ENCODE measurements at places on chromosomes 6 and 20.

- H3K27me3 ChIP-seq, result no peaks in the 10 kb centered on the region
- H3K4me1 ChIP-seq, result peaks cover 9% of the 10 kb centered on the region
- no peak for DNase-seq
- H3K27ac ChIP-seq, result no peak overlapping the region
These were observed 44.5 kb upstream of the RPS6KA2 start for GRCh38 chr6:166671434-166672081.

DNA sequence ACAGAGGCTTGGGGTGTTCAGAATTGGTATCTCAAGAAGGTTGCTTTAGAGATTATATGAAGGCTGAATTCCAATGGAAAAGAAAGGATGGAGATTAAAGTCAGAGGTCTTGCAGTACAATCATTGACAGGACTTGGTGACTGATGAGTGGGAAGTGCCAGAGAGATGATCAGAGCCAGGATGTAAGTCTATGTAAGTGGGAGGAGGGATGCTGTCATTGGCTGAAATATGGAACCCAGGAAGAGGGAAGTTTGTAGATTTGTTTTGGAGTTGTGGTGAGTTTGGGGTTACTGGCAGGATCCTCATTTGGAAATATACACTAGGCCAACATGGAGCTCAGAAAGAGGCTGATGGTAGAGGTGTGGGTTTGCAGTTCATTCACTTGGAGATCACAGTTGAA is 23.8 kb upstream of the TNFAIP3 start:
- no peak overlapping the region for H3K4me3 ChIP-seq
- no peak overlapping the region for H3K27ac ChIP-seq
- H3K4me1 ChIP-seq, result no peaks in the 10 kb centered on the region
- no peak for DNase-seq
- H3K36me3 ChIP-seq, result no peaks in the 10 kb centered on the region

- peak overlapping the region; percentile 65 for H3K4me3 ChIP-seq
- H3K36me3 ChIP-seq, result no peaks in the 10 kb centered on the region
- peak overlapping the region; percentile 84 for H3K27ac ChIP-seq
- peaks cover 17% of the 10 kb centered on the region for H3K4me1 ChIP-seq
- peak; percentile 77 for DNase-seq
These were observed 37.8 kb downstream of the RAB44 start for GRCh38 chr6:36735110-36736071.

- no peaks in the 10 kb centered on the region for H3K27me3 ChIP-seq
- no peak overlapping the region for H3K4me3 ChIP-seq
- H3K27ac ChIP-seq, result no peak overlapping the region
- DNase-seq, result no peak
- H3K4me1 ChIP-seq, result no peaks in the 10 kb centered on the region
- H3K36me3 ChIP-seq, result no peaks in the 10 kb centered on the region
These were observed 41.6 kb downstream of the ANKEF1 start for GRCh38 chr20:10076126-10077080.

DNA sequence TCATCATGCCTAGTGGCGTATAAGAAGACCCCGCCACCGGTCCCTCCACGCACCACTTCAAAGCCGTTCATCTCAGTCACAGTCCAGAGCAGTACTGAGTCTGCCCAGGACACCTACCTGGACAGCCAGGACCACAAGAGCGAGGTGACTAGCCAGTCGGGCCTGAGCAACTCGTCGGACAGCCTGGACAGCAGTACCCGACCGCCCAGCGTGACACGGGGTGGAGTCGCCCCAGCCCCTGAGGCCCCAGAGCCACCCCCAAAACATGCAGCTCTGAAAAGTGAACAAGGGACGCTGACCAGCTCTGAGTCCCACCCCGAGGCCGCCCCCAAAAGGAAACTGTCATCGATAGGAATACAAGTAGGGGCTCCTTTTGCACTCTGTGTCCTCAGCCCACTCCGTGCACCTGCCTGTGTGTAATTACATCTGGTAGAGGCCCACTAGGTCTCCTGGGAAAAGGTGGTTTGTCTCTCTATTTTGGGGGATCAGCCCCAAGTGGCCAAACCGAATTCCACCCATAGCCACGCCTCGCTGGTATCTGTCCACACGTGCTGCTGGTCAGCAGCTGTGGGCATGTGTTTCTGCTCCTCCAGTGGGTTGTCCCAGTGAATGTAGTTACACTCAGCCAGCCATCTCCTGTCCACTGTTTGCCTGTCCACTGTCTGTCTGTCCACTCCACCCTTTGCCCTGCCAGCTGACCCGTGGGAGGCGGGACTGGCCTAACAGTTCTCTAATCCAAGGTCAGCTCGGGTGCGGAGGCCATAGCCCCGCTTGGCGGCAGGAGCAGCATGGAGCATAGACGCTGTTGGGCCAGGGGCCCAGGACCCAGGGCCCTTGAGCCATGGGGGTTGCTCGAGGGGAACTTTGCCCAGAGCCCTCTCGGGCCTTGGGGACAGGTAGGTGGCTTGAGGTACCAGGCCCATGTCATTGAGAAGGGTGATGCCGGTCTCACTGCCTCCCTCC is 44.3 kb upstream of the MYL9 start:
- peaks cover 46% of the 10 kb centered on the region for H3K36me3 ChIP-seq
- H3K4me3 ChIP-seq, result no peak overlapping the region
- DNase-seq, result no peak

GRCh38 chr6:129608886-129609537 is 101.0 kb downstream of the ARHGAP18 start:
- H3K27me3 ChIP-seq, result no peaks in the 10 kb centered on the region
- H3K27ac ChIP-seq, result no peak overlapping the region
- DNase-seq, result no peak
- no peaks in the 10 kb centered on the region for H3K4me1 ChIP-seq
- H3K4me3 ChIP-seq, result no peak overlapping the region

DNA sequence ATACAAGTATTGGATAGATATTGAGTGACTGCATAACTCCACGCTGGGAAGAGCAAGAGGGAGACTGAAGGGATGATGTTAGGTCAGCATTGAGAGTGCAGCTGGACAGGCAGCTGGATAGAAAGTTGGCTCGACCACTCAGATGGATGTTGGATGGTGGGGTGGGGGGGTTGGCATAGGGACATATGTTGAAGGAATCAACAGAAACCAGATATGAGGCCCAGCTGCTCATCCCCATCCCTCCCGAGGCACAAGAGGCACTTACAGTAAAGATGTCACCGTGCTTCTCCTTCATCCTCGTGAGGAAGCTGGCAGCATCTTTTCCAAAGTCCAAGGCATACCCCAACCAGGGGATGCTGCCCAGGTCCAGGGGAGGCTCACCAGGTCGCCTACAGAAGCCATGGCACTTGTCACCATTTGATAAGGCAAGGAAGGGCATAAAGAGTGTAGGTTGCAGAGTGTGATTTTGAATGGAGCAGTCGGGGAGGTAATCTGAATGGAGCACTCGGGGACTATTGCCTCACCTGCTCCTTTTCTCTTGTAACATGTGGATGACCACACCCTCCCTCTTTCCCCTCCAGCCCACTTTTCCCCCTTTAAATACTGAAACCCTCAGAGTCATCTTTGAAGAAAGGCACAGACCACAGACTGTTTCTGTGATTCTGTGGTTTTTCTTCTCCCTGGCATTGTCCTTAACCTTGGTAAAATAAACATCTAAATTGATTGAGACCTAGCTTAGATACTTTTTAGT is 18.0 kb downstream of the PTGIS start:
- peaks cover 34% of the 10 kb centered on the region for H3K4me1 ChIP-seq
- DNase-seq, result no peak
- H3K4me3 ChIP-seq, result no peak overlapping the region
- H3K27ac ChIP-seq, result peak overlapping the region; percentile 77
- H3K36me3 ChIP-seq, result peaks cover 53% of the 10 kb centered on the region
- H3K27me3 ChIP-seq, result no peaks in the 10 kb centered on the region

DNA sequence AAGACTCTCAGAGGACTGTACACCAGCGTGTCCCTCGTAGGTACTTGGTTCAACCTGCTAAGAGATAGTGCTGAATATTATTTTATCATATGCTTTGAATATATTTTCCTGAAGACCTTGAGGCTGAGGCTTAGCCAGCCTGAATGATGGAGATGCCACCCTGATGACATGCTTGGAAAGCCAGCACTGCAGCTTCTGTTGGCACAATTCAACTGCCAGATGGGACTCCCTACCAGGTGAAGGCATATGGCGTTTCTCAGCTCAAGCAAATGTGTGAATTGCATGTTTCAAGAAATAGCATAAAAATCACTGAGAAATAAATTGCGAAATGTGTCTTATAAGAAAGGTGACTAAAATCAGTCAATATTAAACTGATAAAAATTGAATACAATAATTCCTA is 228.1 kb upstream of the CST7 start:
- H3K36me3 ChIP-seq, result no peaks in the 10 kb centered on the region
- H3K27ac ChIP-seq, result no peak overlapping the region

DNA sequence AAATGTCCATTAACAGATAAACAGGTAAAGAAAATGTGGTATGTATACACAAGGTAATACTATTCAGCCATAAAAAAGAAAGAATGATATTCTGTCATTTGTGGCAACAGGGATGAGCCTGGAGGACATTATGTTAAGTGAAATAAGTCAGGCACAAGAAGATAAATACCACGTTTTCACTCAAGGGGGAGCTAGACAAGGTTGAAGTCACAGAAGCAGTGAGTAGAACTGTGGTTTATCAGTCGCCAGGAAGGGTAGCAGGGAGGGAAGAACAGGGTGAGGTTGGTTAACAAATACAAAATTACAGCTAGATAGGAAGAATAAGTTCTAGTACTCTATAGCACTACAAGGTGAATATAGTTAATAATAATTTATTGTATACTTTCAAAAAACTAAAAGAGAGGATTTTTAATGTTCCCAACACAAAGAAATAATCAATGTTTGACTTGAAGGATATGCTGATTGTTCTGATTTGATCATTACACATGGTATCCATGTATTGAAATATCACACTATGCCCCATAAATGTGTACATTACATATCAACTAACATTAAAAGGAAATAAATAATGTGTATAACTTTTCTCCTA is 21.1 kb downstream of the RTN4IP1 start:
- H3K27ac ChIP-seq, result no peak overlapping the region
- no peaks in the 10 kb centered on the region for H3K4me1 ChIP-seq
- H3K4me3 ChIP-seq, result no peak overlapping the region
- H3K36me3 ChIP-seq, result no peaks in the 10 kb centered on the region
- no peaks in the 10 kb centered on the region for H3K27me3 ChIP-seq

DNA sequence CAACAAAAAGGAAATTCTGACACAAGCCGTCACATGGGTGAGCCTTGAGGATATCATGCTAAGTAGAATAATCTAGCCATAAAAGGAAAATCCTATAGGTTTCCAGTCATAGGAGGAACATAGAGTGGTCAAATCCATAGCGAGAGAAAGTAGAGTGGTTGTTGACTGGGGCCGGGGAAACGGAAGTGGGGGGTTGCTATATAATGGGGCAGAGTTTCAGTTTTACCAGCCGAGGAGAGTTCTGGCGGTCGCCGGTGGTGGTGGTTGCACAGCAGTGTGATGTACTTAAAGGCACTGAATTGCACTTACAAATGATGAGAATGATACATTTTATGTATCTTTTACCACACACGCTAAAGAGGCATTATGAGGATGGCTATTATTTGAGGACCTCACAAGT is 4.9 kb downstream of the GPR31 start:
- DNase-seq, result no peak
- H3K4me3 ChIP-seq, result peak overlapping the region; percentile 34
- H3K27me3 ChIP-seq, result no peaks in the 10 kb centered on the region
- H3K27ac ChIP-seq, result no peak overlapping the region

- H3K36me3 ChIP-seq, result no peaks in the 10 kb centered on the region
- H3K4me1 ChIP-seq, result no peaks in the 10 kb centered on the region
- H3K27ac ChIP-seq, result no peak overlapping the region
- no peaks in the 10 kb centered on the region for H3K27me3 ChIP-seq
- no peak for DNase-seq
- H3K4me3 ChIP-seq, result no peak overlapping the region
These were observed 19.1 kb upstream of the SPTLC3 start for GRCh38 chr20:12989586-12990115.

DNA sequence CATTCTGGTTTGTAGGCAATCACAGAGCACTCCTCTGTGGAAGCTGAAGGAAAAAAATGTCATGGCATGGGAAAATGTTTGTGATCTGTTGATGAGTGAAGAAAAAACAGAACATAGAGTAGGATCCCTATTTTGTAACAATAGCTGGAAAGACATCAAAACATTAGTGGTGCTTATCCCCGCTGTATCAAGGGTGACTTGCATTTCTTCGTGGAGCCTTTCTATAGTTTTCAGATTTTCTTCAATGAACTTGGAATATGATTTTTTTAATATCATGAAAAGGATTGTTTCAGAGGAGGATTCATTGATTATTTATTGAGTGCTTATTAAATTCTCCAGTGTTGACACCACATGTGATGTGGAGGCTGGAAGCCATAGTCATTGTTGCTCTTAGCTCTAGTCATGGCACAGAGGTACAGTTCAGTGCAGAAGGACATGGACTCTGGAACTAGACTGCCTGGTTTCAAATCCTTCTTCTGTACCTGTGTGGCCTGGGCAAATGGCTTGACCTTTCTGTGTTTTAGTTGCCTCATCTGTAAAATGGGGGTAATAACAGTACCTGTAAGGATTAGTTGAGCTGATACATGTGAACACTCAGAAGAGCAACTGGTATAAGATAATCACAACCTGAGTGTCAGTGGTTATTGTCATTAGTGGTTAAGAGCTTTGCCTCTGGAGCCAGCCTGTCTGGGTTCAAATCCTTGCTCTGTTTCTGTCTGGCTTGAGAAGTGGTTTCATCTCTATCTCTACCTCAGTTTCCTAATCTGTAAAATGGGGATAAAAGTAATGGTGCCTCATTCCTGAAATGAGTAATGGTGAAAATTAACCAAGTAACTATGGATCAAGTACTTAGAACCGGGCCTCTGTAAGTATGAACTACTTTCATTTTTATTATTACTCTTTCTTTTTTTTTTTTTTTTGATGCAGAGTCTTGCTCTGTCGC is 14.7 kb upstream of the CDKN1A start:
- peaks cover 20% of the 10 kb centered on the region for H3K4me1 ChIP-seq
- no peak overlapping the region for H3K27ac ChIP-seq
- no peak for DNase-seq
- no peaks in the 10 kb centered on the region for H3K27me3 ChIP-seq

GRCh38 chr6:53530346-53530745 is 14.6 kb downstream of the GCLC start:
- H3K27me3 ChIP-seq, result no peaks in the 10 kb centered on the region
- no peak overlapping the region for H3K27ac ChIP-seq
- DNase-seq, result no peak
- peaks cover 9% of the 10 kb centered on the region for H3K4me1 ChIP-seq
- no peaks in the 10 kb centered on the region for H3K36me3 ChIP-seq

- H3K36me3 ChIP-seq, result no peaks in the 10 kb centered on the region
- no peak for DNase-seq
- no peaks in the 10 kb centered on the region for H3K4me1 ChIP-seq
- H3K4me3 ChIP-seq, result no peak overlapping the region
- H3K27ac ChIP-seq, result no peak overlapping the region
- H3K27me3 ChIP-seq, result no peaks in the 10 kb centered on the region
These were observed 271.5 kb downstream of the FOXA2 start for GRCh38 chr20:22312744-22313346.

All from thoracic aorta (tissue), 2 donors.